ENCODE measurements at places on chromosomes 2 and 18.
A peak's percentile ranks its signal among the peaks of the same experiment; 100 is the strongest.

DNA sequence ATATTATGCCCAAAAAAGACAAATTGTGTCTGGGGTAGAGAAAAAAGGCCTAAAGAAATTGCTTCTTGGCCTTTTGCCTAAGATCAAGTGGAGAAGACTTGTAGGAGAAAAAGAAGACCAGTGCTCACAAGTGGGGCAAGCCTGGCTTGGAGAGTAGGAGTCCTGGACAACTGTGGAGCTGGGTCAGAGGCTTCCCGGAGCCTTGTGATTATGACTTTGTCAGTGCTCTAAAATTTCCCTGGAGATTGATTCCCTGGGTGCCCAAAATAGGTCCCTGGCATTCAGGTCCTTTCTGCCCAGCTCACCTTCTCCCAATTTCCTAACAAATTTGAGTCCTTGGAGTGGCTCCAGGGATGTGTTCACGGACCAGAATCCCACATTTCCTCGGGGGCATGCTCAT is 787 bp upstream of the TRIM54 start:
- no peak for DNase-seq

DNA sequence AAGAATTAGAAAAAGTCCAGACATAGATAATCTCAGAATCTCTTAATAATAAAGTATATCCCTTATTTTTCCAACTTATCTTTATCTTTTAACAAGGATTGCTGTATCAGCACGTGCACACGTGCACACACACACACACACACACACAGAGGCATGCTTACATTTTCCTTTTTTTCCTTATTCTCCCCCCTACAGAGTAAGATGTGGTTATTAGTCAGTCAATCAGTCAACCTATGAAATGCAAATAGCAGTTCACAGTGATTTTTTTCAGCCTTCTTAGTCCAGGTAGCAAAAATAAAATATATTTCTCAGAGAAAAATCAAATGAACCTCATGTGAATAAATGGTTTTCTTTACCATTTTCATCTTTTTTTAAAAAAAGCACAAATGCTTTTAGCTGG is 506.2 kb upstream of the SLC39A10 start:
- DNase-seq = no peak

- no peak for DNase-seq
These were observed 53.4 kb downstream of the STK25 start for GRCh38 chr2:241454837-241455485.

DNA sequence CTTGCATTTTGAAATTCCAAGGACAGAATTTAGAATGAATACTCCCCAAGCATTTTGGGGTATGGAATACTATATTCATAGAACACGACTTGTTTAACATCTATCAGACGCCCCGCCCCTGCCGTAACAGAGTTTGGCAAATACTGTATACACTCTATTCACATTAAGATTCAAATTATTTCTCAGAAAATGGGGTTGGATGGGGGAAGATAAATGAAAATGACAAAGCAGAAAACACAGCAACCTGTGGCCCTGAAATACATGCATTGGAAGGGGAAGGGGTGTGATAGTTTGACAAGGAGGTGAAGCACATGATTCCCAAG is 634.6 kb upstream of the SLC39A10 start:
- no peak for DNase-seq

- DNase-seq = peak; percentile 81
These were observed 59.8 kb upstream of the PELI1 start for GRCh38 chr2:64203858-64204632.

DNA sequence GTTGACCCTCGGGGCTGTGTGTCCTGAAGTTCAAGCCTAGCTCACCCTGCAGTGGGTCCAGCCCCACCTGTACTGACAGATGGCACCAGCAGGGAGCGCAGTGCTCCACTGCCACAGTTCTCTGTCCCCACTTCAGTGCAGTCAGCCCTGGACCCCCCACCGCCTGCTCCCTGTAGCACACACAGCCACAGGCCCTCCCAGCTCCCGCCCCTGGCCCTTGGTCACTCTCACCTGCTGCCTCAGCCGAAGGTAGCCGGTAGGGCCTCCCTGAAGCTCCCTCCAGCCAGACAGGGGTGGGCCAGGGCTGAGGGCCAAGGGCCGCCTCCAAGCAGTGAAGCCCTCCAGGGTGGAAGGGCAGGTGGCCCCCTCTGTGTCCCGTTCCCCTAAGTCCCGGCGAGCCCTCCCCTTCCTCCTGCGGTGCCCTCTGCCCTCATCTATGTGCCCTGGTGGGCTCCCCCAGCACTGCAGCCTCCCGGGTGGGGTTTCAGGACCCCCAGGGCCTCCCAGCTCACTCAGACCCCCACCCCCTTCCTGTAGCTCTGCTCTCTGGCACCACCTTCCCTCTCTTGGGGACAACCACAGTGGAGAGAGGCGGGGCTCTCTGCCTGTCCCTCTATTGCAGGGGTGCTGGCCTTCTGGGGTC is 10.8 kb upstream of the ALPP start:
- no peak for DNase-seq

GRCh38 chr2:177340158-177340557 is 52.4 kb upstream of the AGPS start:
- DNase-seq = no peak

DNA sequence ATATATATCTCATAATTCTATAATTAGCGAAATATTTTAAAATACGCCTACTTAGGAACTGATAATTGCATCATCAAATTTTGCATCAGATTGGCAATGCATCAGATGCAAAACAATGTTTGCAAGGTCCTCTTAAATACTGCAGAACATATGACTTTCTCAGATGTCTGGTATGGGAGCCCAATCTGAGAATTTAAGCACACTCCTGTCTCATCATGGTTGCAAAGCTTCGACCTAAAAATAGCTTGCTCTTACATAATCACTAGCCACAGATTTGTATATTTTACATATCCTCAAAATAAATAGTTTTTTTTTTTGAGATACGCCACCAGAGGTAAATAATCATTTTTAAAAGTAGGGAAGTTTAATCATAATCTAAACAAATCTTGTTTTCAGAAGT is 123.2 kb downstream of the CABYR start:
- DNase-seq = no peak

- no peak for DNase-seq
These were observed 13.2 kb upstream of the ATP6V1B1 start for GRCh38 chr2:70922235-70923234.

GRCh38 chr18:35835833-35836232 is 136.6 kb upstream of the RMP24 start:
- DNase-seq = no peak
